Skeletal muscle cell (primary cell): ENCODE measurements at places on chromosomes 3 and 15.
A peak's percentile ranks its signal among the peaks of the same experiment; 100 is the strongest.

GRCh38 chr3:123071146-123071545, 4.3 kb downstream of the PDIA5 start:
- no peak for DNase-seq

DNA sequence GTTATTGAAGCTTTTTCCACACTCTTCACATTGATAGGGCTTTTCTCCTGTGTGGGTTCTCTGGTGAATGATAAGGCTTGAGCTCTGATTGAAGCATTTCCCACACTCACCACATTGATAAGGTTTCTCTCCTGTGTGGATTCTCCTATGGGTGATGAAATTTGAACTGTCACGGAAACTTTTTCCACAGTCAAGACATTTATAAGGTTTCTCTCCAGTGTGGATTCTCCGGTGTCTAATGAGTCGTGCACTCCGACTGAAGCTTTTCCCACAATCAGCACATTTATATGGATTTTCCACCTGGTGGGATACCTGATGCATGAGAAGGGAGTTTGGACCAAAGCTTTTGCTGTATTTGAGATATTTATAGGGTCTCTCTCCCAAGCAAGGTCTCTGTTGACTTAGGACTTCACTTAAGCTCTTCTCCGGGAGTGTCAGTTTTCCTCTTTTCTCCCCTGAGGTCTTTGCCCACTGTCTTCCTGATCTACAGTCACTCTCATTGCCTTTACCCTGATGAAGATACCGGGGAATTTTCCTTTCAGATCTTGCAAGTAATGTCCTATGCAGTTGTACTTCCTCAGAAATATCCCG, 9.4 kb downstream of the ZSCAN29 start:
- DNase-seq, result no peak

- DNase-seq, result no peak
Observed at GRCh38 chr3:42194943-42195510, 71.0 kb downstream of the CCK start.

DNA sequence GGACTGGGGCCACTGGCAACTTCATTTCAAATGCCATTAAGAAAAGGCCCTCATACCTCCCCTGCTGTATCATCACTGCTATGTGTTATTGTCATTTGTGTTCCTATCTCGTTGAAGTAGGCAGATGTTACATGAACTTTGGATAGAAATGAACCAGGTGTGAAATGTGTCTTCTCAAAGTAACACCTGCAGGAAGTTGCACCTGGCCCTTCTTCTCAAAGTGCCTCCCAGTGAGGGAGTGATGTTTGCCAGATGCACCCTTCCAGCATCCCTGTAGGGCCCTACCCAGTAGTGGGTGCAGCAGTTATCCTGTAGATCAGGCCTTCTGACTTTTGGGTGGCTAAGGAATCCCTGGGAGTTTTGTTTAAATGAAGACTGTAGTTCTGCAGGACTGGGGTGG, 197.7 kb upstream of the CTNNB1 start:
- DNase-seq, result no peak

DNA sequence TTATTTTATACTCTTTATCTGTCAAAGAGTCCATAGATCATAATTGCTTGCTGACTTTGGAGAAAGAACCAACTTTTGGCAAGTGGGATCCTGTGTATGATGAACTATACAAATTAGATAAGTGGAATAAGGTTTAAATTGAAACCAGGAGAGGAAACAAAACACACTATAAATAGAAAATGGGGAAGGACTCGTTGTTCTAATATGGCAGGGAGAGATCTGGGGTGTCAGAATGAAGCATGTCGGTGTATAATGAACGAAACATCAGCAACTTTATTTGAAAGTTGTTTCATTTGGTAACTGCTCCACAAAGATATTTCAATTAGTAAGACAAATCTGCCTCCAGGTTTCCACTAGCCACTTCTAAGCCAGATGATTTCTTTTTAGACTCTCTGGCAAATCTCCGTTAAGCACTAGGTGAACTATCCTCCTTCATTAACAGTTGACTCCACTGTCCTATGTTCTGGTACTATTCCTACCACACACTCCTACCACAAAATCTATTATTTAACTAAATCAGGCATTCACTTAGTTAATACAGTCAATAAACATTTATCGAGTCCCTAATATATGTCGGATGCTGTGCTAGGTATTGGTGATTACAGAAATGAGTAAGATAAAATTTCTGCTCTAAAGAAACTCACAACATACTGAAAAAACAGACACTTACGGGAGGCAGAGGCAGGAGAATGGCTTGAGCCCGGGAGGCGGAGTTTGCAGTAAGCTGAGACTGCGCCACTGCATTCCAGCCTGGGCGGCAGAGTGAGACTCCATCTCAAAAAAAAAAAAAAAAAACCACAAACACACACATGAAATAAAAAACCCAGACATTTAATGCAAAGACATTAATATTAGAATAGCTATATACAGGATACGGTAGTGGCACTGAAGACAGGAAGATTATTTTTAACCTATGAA, 20.1 kb downstream of the SLC15A2 start:
- DNase-seq, result no peak

GRCh38 chr15:85415783-85416182, 35.4 kb downstream of the AKAP13 start:
- DNase-seq, result no peak

- DNase-seq, result no peak
Observed at GRCh38 chr3:7709376-7710082, 792.1 kb upstream of the LMCD1 start.

- DNase-seq, result no peak
Observed at GRCh38 chr15:71109905-71110304, 5.4 kb upstream of the THSD4 start.

DNA sequence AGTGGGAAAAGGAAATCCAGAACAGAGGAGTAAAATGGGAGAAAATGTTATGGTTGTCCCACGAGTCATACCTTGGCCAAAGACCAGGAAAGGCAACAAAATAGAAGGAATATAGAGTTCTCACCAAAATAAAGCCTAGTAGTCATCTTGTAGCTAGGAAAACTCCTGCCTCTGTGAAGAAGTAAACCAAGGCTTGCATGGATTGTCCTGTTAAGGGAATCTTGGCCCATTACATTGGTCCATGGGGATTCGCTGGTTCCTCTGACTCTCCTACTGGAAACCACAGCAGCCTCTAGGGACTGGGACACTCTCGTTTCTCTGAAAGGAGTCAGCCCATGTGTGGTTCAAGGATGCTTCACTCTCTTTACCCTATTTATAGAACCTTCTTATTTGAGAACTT, 62.9 kb upstream of the FNDC3B start:
- peak; percentile 29 for DNase-seq

DNA sequence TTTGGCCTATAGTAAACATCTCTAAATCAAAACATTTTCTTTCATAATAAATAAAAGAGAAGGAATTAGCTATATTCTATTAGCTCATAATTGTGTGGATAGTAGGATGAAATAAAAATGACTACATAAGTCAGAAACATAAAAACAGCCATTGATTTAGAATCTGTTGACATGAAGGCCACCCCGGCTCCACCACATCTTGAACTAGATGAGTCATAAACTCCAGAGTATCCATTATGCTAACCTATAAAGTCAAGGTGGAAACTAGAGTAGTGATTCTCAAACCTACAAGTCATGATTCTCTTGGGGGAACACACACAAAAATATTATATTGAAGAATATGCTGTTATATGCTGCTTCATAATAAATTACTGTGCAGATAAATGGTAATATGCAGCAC, 831.0 kb downstream of the TUSC7 start:
- peak; percentile 34 for DNase-seq

DNA sequence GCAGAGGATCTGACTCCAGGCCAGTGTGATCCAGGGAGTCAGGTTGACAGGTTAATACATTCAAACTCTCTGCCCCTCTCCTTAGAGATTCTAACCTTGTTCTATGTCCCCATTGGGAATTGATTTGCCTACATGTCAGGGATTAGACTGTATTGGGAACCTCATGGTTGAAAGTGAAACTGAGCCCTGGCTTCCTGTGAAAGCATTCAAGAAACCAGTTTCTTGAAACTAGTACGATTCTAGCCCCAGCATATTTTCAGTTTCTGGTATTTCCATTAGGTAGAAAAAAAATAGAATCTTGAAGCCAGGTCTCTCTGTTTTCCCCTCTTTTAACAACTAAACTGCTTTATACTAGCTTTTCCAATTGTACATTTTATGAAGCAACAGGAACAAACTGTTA, 140.4 kb upstream of the ABI3BP start:
- no peak for DNase-seq

DNA sequence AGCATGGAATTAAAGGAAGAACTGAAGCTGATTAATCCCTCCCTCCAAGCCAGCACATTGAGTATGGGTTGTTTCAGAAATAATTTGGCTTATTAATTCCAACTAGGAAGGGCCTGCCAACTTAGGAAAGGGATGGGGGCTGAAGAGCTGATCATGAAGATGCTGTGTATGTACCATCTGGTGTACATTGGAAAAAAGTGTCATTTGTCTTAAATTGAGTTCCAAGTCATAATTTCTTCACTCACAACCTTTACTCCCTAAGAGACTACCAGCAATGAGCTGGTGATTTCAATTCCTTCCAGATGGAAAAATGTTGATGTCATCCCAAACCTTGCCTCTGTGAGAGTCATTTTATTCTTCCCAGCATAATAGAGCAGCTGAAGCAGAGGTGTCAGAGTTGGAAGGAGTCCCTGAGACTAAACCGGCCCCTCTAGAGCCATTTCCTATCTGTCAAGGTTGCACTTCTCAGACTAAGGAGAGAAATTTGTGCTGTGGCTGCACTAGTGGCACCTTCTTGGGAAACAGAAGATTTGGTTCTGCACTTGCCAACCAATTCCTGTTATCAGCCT, 79.4 kb downstream of the GTPBP8 start:
- peak; percentile 47 for DNase-seq

DNA sequence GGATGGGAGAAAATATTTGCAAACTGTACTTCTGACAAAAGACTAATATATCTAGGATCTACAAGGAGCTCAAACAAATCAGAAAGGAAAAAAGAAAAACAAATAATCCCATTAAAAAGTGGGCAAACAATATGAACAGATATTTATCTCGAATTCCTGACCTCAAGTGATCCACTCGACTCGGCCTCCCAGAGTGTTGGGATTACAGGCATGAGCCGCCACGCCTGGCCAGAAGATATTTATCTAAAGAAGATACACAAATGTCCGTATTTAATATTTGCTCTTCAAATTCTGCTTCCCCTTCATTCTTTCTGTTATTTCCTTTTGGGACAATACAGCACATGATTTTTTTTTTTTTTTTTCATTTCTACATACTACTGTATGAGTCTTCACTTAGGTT, 151.7 kb upstream of the GRM7 start:
- no peak for DNase-seq

DNA sequence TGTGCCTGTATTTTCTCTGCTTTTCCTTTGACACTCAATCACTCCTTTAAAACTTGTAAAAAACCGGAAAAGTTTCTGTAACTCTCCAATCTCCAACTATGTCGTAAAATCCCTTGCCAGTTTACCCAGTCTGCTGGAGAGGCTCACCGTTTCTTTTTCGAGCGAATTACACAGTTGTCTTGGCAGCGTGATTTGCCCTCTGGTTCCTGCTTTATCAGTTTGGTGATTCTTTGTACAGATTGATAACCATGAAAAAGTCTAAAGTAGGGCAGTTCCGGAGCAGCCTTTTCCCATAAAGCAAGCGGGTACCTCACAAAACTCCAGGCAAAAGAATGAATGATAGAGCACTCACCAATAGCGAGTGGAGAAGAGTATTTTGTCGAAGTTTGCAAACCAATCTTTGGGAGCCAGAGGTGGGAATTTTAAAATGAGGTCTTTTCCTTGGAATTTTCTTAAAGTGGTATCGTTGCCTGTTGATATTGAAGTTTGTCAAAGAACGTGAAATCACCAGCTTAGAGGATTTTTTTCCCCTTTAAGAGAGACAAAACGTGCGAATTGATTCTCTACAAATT, at the start of gene TTC23:
TTC23 (minus strand) TSS at position 312 of the 572 bp plus-strand sequence. CDS start 20,869 bp downstream, outside the sequence.
- peak; percentile 66 for DNase-seq

GRCh38 chr15:31080591-31081014, 20.9 kb downstream of the TRPM1 start:
- no peak for DNase-seq

- DNase-seq, result no peak
Observed at GRCh38 chr3:127589600-127590281, 792 bp downstream of the TPRA1 start.

DNA sequence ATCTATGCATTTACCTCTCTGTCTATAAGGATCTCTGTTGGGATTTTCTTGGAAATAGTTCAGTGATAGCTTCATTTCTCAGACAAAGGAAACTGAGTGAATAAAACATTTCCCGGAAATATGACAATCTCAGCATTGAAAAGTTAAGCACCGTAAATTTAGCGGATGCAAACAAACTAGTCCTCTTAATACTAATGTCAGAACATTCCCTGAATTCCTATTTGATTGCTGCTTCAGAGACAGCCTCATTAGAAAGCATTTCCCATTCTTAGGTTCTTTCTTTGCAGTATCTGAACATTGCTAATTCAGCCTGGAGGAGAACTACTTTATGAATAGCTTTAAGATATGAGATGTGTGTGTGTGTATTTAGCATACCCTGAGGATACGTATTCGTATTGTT, 101.3 kb downstream of the NR2F2 start:
- DNase-seq, result no peak

DNA sequence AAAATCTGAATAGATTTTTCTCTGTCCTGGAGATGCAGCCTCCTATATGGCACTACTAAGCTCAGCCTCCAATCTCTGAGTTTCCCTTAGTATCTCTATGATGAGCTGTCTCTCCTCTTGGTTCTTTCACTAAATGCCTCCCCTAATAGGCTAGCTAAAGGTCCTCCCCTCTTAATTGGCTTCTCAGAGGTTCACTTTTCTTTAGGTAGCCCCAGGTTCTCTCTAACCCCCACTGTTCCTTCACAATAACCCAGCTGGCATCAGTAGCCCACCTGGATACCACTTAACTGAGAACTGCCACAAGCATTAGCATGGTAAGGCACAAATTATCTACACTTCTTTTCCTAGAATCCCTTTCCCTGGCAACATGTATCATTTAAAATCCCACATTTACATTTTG, 523.2 kb downstream of the IGSF11 start:
- no peak for DNase-seq

- no peak for DNase-seq
Observed at GRCh38 chr15:43134157-43134635, 810 bp downstream of the TMEM62 start.

GRCh38 chr3:128781164-128781563, 55.2 kb downstream of the RAB7A start:
- DNase-seq, result no peak

DNA sequence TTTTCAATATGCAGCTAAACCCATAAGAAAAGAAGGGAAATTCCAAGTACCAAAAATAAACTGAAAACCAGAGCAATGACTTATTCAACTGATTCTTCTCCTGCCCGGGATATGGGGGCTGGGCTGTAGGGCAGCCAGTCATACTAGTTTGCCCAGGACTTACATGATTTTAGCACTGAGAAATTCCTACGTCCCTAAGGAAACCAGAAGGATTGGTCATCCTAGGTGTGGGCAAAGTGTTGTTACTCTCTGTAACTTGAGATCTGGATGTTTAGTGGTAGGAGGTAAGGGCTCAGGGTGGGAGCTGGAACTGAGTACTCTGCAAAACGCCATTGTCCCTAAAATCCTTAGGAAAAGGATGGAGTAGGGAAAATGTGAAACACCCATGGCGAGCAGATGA, 1.2 kb upstream of the DAZL start:
- DNase-seq, result peak; percentile 18
